ENCODE measurements at places on chromosomes 2 and 18.

GRCh38 chr2:178066890-178067669 is 5.5 kb downstream of the PDE11A start:
- DNase-seq = peak; percentile 59

GRCh38 chr2:109597283-109597682 is 16.5 kb downstream of the SEPTIN10 start:
- DNase-seq = no peak

GRCh38 chr2:103823847-103824246 is 1030.1 kb upstream of the POU3F3 start:
- peak; percentile 64 for DNase-seq

DNA sequence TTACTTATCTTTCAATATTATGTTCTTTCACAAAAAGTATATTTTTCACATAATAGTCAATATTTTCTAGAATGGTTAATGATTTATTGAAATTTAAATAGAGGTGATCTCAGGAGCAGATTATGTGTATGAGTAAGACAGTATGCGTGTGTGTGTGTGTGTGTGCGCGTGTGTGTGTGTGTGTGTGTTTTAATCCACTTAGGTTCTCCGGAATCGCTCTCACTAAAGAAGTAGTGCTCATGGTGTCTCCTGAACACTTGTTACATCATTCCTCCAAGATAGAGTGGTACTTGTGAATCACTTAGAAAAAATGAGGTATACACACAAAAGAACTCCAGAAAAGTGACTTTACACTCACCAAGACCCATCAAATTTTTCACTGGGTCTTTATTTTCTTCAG is 91.0 kb upstream of the KCNH7 start:
- peak; percentile 56 for DNase-seq

DNA sequence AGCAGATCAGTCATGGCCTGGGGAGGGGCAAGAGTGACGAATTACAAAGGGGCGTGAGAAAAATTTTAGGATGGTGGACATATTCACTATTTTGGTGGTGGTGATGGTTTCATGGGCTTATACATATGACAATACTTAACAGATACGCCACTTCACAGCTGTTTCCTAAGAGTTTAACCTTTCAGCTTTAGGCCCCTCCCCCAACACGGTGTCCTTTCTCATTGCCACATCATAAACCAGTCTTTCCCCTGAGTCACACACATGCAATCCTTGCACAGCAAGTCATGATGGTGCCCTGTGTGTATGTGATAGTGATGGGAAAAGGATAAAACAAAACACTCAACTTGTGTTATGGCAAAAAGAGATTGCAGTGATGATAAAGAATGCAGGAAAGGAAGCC is 47.6 kb upstream of the IL1R1 start:
- DNase-seq = no peak

DNA sequence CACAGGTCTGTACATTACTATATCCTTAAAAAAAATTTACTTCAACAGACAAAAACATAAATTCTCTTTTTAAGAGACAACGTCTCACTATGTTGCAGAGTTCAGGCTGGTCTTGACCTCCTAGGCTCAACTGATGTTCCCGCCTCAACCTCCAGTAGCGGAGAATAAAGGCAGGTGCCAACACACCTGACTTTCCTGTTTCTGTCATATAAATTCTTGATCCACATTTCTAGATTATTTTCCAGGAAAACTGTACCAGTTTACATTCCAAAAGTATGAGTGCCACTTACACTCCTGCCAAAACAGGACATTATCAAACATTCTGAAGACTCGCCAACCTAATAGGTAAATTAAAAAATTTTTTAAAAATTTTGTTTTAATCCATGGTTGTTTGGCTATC is 48.6 kb downstream of the PUM2 start:
- no peak for DNase-seq

DNA sequence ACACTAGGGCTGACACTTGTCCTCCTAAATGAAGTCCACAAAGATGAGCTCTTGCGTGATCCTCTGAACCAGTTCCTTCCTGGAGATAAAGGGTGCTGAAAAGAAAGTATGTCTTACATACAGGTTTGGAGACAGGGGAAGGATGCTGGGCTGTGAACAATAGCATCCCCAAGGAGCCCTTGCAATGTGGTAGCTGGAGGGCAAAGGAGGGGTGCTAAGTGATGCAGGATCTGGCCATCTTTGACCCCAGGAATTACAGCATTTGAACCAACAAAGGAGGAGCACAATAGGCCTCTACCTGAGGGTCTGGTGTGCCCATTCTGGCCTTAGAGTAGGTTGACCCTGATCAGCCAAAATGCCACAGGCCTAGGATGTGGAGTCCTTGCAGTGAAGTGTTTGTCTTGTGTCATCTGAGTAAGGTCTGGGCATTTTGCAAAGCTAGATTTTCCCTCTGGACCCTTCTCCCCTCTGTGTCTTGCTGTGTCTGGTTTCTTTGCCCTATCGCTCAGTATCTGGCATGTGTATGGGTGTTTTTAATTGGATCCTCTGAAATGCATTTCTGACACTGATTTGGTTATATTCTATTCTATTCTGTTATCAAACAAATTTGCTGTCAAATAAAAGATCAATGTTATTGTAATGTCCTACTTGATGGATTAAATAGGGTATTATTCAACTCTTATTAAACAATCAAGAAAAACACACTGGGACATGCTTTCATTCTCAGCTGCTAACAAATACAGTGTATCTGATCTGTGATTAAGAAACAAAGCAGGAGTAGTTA is 364.8 kb upstream of the MEIS1 start:
- no peak for DNase-seq

- DNase-seq = no peak
Observed at GRCh38 chr2:208134928-208135586, 5.4 kb upstream of the CRYGC start.

DNA sequence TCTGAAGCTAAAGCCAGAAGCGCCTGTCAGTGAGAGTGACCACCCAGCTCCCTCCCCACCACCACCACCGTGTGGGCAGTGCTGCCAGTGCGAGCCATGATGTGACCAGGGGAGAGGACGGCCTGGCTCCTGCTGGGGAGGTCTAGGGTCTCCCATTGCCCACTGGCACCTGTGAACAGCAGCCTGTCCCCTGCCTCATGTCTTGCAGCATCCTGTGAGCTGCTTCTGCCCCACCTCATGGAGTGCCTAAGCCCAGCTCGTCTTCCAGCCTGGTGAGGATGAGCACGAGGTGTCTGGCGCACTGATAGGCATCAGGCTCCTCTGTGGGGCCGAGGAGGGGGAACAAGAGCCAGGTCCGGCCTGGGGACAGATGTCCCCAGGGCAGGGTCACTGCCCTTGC is 61.4 kb downstream of the FAM168B start:
- no peak for DNase-seq

GRCh38 chr2:20577495-20578235 is 73.2 kb downstream of the HS1BP3 start:
- peak; percentile 96 for DNase-seq

DNA sequence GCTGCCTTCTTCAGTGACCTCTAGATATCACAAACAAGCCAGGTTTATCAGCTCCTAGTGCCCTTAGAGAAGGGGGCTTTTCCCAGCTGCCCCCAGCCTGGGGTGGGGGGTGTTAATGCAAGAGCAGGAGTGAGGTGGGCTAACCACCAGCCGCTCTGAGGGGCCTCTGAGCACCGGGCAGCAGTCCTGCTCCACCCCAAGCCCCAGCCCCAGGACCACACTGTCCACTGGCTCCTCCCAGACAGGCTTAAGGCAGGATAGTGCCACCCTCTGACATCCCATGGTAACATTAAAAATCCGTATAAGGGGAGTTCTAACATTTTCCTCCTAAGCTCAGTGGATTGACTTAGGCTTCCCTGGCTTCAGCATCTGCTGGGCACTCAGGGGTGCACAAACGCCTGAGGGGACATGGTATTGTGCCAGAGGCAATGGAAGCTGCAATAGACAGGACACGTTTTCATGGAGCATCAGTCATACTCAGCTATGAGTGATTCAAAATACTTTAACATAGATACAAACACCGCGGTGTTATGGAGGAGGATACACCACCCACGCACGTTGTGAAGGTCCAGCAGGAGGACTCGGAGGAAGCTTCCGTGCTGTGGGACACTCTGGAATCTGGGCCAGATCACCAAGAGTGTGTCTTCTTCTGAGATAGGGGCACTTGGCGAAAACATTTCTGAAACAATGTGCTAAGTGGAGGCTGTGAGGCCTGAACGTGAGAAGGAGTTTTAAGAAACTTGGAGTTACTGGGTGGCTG is 112.7 kb upstream of the EPC2 start:
- DNase-seq = no peak

DNA sequence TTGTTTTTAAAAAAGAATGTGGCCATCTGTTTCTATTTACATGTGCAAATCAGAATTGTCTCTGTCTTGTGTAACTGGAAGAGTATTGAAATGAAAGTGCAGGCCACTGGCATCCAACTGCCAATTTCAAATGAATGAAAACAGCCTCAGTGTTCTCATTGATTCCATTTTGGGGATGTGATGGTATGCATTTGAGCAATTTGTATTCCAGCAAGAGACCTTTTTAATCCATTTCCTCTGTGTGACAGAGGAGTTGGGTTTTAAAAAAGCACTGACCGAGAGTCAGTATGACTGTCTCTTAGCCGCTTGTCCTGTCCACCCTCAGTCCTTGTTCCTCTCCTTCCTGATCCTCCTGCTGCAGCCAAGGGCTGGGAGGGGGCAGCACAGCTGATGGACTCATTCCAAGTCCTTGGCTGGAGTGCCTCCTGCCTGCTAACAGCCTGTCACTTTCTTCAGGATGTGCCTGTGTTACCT is 50.0 kb downstream of the ASAP2 start:
- DNase-seq = no peak

- no peak for DNase-seq
Observed at GRCh38 chr2:146918280-146918679, 926.5 kb upstream of the ACVR2A start.

DNA sequence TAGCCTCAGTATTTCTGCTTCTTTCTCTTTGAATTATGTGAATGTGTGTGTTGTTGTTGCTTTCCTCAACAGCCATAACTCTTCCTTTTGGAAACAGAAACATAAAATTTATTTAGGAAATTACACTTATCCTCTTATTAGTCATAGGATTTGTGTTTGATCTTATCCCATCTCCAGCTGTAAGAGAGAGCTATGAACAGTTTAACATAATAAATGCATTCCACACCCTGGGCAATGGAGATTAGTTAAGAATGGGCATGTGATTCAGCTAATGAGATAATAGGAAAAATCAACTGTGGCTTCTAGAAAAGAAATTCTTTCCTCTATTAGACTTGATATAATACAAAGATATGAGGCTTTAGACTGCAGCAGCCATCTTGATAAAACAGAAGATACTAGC is 55.0 kb downstream of the SCN7A start:
- DNase-seq = no peak

DNA sequence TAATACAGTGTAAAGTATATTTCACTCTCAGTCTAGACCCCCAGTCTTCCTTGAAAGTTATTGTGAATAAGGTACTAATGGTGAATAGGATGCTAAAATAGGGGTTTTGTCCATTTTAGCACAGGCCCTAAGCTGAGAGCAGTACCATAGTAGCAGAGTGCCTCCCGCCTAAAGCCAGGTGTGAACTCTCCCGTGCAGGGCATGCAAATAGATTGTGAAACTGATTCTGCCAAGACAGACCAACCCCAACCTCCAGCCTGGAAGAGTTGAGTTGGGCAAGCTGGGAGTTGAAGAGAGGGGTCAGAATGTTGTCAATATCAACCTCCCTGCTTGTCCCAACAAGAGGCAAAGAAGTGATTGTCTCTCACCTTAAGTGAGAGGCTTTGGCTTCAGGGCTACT is 97.4 kb upstream of the CYRIA start:
- no peak for DNase-seq

GRCh38 chr2:231926761-231927565 is 767 bp upstream of the NPPC start:
- no peak for DNase-seq

DNA sequence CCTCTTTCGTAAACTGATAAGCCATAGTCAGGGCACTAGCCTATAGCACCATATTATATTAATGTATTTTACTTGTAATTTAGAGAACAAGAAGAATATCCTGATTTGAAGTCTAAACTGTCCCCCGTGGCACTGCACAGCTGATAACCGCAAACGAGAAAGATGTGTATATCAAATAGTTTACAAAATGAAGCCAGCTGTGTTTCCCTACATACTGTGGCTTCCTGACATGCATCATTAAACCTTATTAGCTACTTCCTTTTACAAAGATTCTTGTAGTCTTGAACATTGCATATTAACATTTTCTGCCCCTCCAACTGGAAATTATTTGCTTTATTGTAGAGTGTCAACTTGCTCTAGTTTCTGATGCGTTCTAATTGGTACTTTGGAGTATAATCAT is 153.5 kb upstream of the NFATC1 start:
- DNase-seq = no peak

DNA sequence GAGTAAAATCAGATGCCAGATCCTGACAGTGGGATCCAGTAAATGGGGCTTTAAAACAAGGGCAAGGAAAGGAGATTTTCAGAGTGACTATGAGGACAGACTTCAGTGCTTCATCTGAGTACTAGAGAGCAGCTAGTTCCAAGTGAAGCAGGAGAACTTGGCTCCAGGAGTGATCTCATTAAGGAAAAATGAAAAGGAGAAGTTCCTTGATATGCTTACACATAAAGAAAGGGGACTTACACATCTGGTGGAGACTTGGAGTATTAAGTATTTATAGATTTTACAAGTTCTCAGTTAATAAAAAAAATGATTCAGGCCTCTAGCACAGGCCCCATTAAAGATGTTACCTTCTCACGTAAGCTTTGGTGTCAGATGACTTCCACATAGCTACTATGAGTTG is 105.8 kb downstream of the ICOS start:
- DNase-seq = no peak

GRCh38 chr2:136362676-136363390 is 244.9 kb upstream of the CXCR4 start:
- DNase-seq = no peak

- no peak for DNase-seq
Observed at GRCh38 chr2:239973386-239973785, 51.8 kb downstream of the NDUFA10 start.

DNA sequence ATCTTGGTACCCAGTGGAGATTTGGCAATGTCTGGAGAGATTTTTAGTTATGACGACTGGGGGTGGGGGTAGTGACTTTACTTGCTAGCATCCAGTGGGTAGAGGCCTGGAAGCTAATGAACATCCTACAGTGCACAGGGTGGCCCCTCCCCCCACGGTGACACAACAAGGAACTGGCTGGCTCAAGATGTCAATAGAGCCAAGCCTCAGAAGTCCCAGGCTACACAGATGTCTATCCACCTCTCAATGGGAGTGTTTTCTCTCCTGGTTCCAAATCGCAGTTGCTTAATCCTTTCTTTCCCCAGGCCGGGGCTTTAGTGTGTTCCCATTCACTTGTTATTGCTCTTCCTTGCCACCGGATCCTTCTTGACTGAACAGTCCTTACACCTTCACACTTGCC is 9.3 kb upstream of the CCBE1 start:
- no peak for DNase-seq

Measured in Caki2 (cell line).